Right atrium auricular region (tissue), 2 donors: ENCODE measurements at places on chromosomes 13 and 19. TPM values are rescaled to one million over a fixed set of nuclear protein-coding genes. Genes with fewer than 3 reads are reported as not detected.

The RABAC1 gene
- 167 TPM for total RNA-seq

The C19orf81 gene
- 4.6 TPM for total RNA-seq

The ZNF284 gene
- 1.6 TPM for total RNA-seq

The ZNF90 gene
- 1.2 TPM for total RNA-seq

The FRY gene
- total RNA-seq, result 94.8 TPM

The XAB2 gene
- 21.5 TPM for total RNA-seq

- DNase-seq, result no peak
These were observed 186.7 kb upstream of the IPO5 start for GRCh38 chr13:97766749-97767148.

GRCh38 chr13:26117620-26118019, 65.8 kb upstream of the SHISA2 start:
- no peak for DNase-seq

DNA sequence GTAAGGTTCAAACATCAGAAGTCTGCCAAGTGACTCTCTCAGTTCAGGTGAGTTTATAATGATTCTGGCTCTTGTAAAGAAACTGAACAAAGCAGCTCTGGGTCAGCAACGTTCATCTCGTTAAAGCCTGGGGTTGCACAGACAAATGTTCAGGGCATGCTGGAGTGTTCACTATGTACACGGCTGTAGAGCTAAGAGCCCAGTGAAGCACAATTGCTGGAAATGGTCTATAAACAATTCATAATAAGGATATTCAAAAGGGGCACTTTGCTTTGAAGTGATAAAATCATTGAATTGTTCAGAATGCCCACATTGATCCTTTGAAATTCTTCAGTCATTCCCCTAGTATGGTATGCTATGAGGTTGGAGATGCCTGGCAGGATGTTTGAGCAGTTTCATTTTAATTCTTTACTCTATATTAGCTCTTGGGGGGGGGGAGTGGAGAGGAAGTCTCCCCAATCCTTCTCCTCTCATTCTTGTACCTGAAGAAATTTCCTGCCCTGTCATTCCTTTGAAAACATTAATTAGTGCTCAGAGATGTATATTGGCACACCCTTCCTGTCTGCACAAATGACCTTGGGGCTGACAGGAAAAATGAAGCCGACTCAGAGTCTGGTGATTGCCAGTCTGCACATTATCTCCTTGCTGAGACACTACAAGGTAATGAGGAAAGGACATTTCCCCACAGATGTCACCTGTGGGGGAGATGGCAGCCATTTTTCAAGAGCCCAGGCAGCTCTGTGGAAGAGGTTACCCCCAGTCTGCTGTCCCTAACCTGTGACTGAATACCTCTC, 145.5 kb downstream of the DLEU7 start:
- DNase-seq, result no peak

GRCh38 chr19:34662919-34663318, 14.0 kb downstream of the SCGB2B2 start:
- DNase-seq, result no peak

DNA sequence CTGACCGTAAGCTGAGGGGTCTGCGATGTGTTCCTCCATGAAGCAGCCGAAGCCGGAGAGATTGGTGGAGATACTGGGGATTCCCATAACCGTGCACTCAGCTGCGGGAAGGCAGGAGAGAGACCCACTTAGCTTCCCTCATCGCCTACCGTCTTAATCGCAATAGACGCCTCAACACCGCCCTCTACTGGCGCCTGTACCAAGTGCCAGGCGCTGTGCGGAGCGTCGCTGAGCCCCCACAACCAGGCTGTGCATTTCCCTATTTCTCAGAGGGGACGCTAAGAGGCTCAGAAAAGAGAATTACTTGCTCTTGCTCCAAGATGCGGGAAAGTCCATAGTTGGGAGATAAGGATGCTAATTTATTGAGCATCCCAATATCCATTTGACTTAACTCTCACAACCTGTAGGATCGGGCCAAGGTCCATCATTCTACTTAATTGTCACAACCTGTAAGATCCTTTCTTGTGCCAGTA, 5.8 kb downstream of the FTL start:
- peak; percentile 77 for DNase-seq

DNA sequence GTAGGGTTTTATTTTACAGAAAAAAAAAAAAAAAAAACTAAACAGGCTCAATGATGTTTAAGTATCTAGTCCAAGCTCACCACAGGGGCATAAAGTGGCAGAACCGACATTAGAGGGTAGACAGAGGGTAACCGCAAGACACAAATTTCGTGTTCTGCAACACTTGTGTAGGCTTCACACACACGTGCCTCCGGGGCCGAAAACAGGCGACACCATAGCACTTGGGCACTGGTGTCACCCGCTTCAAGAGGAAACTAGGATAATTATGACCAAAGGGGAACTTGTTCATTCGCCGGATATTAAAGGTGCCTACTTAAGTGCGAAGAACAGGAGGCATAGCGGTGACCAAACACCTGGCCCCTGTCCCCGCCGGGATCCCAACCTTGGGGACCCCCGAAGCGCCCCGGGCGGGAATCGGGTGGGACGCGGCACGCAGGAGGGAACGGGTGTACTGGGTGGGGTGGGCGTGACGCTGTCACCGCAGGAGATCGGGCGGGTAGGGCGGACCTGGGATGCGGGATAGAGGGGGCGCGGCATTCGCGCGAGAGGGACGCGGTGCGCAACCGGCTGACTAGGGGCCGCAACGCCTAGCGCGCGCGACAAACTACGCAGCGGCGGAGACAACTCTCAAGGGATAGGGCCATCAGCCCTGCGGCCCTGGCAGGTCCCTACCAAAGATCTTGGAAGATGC, 558 bp downstream of the MZT1 start:
- DNase-seq, result no peak

DNA sequence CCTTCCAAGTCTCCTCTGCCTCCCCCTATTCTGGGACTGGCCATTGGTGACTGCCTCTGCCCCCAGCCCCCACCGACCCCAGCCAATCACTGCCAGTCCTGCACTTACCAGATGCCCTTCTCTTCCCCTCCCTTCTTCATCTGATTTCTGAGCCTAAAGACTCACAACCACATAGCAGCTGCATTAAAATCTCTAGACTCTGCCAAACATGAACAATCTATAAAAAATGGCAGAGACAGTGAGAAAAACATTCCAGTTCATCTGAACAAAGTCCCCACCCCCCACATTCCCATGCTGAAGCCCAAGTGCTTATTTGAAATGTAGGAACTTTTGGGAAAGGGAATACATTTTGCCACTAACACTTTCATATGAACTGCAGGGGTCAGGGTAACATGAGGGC, 60.8 kb downstream of the KCTD12 start:
- DNase-seq, result no peak

- DNase-seq, result no peak
These were observed 932 bp upstream of the ZNF486 start for GRCh38 chr19:20165971-20166592.

DNA sequence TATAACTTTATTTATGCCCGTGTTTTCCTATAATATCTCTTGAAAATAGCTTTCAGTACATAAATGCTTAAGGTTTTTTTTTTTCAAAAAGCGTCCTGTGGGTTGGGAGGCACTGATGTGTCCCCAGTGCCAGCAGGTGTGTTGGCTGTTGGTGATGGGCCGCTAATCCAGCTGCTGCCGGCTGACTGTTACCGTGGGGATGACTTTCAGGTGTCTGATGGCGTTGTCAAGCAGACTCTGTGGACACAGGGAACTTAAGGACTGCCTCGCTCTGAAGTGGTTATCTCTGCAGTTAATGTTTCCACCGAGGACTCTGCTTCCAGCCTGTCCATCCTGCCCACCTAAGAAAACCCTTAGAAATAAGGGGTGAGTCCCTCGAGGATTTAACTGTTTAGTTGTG, 94.5 kb downstream of the ANKRD10 start:
- no peak for DNase-seq

DNA sequence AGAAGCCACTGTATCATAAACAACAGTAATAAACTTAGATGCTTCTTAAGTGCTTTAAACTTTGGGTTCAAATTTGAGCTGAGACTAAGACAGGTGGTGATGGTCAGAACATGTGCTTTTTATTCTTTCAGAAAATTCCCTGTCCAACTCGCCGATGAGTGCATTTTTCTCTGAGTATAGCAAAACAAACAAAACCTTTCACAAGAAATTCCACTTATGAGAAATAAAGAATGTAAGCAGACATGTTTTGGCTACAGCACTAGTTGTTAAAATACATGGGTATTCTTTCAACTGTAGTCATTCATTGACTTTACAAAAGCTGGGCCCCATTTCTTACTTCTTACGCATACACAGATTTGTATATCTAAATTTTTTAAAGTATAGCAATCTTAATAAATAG, 125.6 kb downstream of the SPRY2 start:
- DNase-seq, result no peak

GRCh38 chr13:43300865-43301264, 277.5 kb downstream of the DNAJC15 start:
- DNase-seq, result no peak

DNA sequence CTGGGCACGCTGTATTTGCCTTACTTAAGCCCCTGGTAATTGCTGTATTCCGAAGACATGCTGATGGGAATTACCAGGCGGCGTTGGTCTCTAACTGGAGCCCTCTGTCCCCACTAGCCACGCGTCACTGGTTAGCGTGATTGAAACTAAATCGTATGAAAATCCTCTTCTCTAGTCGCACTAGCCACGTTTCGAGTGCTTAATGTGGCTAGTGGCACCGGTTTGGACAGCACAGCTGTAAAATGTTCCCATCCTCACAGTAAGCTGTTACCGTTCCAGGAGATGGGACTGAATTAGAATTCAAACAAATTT, 676 bp downstream of the BRCA2 start:
- no peak for DNase-seq

- DNase-seq, result no peak
These were observed 9.4 kb downstream of the FCER2 start for GRCh38 chr19:7692417-7693088.

DNA sequence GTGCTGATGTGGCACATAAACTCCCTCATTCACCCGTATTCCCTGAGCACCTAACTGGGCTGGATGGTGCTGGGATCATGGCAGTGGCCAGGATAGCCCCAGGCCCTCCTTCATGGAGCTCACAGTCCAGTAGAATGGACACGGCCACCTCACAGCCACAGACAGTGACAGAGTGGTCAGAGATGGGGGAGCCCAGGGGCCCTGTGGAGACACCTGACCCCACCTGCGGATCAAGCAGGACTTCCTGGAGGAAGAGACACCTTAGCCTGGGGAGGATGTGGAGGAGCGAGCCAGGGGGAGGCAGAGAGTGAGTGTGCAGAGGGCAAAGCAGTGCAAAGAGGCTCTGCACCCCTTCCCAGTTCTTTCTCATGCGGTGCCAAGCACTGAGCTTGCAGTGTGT, 21.1 kb upstream of the OVOL3 start:
- no peak for DNase-seq

DNA sequence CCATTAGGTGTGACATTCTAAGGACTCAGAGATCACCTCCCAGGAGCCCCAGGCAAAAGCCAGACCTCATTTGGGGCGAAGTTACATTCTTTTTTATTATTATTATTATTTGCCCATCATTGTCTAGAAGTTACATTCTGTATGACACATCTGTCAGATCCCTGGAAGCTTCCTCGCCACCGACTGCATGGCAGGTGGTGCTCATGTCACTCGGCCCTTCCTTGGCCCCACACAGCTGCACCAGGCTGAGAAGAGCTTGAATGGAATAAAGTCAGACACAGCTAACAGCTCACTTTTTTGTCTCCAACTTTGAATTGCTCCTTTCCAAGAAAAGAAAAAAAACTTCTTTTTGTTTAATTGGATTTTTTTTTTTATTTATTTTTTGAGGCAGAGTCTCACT, 41.4 kb upstream of the LDLR start:
- no peak for DNase-seq

DNA sequence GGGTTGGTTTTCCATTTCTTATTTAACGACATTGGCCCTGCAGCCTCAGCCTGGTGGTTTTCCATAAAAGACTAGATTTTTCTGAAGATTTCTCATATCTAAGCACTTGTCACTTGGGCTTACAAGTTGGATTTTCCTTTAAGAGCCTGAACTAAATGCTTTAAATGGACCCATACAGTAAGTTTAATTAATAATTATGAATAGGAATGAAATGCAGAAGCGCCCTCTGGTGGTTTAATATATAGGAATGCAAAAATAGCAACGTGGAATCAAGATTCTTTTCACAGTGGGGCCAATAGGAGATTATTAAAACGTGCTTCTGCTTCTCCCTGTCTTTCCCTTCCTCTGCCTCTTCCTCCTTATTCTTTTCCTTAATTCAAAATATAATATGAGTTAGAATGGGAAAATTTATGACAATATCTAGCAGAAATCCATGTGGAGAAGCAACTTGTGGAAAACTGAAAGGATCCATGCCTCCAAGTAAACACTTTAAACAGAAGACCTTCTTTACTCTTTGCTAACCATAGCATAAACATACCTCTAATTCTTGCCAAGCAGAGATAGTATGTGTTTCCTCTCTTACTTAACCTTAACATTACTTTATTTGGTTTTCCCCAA, 324.0 kb downstream of the GPC5 start:
- no peak for DNase-seq

DNA sequence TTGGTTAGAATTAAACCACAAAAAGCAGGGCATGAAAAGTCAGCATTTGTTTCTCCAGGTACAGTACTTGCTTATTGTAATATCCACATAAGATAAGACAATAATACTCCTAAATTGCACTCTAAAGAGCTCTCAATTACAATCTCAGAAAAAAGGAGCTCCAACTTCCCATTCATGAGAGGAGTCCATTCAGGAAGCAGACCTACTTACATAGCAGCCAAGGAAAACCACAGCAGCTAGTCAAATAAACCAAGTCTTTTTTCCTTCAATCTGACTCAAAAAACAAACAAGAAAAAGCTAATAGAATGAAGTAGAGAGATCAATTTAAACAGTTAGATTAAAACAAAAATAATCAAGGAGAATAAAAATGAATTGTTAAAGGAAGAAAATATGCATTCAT, 885.2 kb upstream of the SLITRK6 start:
- DNase-seq, result no peak

GRCh38 chr19:44948763-44949374, 3.0 kb downstream of the APOC2 start:
- no peak for DNase-seq

DNA sequence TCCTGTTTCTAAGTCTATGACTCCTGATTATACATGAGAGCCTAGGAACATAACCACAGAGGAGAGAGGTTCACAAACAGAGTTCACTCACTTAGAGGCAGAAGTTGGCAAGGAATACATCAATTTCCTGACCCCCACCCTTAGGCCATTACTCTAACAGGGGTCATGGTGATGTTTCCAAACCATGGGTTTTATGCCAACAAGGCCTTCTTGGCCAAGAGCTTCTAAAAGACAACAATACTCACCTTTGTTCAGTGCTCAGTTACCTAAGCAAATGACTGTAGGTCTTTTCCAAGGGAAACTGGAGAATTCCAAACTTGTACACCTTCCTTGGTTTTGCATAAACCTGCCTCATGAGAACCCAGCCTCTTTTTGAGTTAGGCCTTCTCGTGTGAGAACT, 52.6 kb downstream of the ERICH4 start:
- no peak for DNase-seq

DNA sequence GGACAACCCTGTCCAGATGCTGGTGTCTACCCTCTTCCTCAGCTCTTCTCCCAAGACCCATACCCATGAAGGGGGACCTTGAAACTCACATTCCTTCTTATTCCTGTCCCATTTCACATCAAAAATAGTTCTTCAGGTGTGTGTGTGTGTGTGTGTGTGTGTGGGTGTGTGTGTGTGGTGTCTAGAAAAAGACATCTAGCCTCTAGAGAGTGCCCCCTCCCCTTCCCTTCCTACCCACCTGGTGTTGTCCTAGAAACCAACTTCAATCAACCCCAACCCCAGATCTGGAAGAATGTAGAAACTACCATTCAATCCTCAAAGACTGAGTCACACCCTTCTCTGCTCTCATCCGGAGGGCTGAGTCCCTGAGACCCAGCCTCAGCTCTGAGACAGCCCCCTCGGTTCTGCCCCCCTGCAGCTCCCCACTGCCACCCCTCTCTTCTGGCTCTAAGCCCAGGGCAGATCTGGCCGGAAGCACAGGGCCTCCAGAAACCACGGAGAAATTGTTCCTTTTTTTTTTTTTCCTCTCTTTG, 3.5 kb downstream of the KCNN4 start:
- no peak for DNase-seq
